GM13977 (cell line): ENCODE measurements at places on chromosomes 2 and 18.

DNA sequence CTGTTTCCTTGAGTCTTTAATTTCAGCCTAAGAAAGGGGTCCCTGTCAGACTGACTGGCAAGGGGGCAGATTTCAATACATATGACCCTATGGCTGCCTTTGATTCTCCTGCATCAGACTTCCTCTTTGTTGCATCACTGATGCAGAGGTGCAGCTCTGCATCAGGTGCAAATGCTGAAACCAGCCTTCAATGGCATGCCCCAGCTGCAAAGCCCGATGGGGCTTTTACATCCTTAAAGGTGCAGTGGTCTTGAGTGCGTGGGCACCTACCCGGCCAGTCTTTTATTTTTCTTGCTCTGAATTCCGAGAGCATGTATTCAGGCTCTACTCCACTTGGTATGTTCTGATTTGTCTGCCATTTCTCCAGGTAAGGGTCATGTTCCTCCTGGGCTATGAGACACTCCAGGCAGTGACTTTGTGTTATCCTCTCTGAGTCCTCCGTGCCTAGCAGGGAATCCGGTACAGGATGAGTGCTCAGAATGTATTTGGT lies 169.5 kb downstream of the MYCN start:
- DNase-seq = no peak

GRCh38 chr2:156909983-156910382 lies 347.5 kb upstream of the GALNT5 start:
- DNase-seq = no peak

- DNase-seq = peak; percentile 25
These were observed 26.8 kb downstream of the SERPINB4 start for GRCh38 chr18:63617049-63617914.

DNA sequence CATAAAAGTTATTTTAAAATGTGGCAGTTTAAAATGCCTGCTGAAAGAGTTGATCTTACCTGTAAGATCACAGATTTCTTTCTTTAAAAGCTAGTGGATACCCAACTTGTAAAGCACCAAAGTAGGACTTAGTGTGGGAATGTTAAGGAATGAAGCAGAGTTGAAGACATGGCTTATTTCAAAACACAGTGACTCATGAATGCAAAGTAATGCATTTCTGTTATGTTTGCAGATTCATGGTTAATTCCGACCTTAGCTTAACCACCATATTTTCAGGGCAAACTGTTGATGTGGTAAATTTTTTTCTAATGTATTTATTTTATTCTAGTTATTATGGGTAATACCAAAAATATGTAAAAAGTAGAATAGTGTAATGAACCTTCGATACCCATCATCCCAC lies 206.8 kb upstream of the FOSL2 start:
- DNase-seq = no peak

- no peak for DNase-seq
These were observed 44.9 kb upstream of the TTC39C start for GRCh38 chr18:23969664-23970063.

- no peak for DNase-seq
These were observed 131.0 kb downstream of the ALPK2 start for GRCh38 chr18:58497845-58498244.

DNA sequence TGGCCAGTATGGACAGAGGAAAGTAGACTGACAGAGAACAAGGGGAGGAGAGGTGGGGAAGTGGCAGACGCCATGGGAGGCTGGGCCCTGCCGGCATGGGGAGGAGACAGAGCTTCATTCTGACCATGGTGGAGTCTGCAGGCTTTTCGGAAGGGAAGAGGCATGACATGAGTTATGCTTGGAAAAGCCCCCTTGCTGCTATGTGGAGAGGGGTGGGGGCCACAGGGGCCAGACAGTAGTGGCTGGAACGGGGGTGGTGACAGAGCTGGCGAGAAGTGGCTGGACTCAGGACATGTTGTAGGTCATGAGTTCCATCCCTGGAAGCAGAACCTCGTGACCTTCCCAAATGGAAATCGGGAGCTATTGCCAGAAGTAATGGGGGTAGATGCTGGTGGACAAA lies 66.7 kb upstream of the DAPL1 start:
- no peak for DNase-seq

DNA sequence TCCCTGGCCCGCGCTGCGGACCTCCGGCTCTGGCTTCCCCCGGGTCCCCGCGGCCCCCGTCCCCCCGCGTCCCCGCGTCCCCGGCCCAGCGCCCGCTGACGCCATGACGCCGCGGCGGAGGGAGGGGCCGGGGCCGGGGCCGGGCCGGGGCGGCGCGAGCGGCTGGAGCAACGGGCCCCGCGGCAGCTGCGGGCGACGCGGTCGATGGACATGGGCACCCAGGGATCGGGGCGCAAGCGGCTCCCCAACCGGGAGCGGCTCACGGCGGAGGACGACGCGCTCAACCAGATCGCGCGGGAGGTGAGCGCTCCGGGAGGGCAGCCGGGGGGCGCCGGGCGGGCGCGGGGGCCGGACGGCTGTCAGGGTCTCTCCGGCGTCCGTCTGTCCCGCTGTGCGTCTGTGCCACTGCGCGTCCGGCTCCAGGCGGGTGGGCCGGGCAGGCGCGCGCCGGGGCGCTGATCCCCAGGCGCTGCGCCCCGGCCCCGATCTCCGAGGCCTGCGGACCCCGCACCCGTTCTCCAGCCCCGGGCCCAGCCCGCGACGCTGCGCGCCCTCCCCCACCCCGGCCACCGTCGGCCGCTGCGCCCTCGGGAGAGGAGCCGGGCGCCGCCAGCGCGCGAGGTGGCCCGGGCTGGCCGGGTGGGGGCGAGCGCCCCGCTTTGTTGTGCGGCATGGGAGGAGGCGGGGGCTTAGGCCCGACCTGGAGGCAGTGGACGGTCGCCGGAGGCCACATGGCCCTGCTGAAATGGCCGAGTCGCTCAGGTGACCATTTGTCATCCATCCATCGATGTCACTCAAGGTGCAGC lies at the start of gene LRRFIP1:
LRRFIP1 (plus strand) TSS at position 147 of the 806 bp plus-strand sequence; CDS start at position 205, 58 bp downstream.
- peak; percentile 58 for DNase-seq

GRCh38 chr2:240252191-240252871 lies 111.9 kb upstream of the OTOS start:
- DNase-seq = no peak

DNA sequence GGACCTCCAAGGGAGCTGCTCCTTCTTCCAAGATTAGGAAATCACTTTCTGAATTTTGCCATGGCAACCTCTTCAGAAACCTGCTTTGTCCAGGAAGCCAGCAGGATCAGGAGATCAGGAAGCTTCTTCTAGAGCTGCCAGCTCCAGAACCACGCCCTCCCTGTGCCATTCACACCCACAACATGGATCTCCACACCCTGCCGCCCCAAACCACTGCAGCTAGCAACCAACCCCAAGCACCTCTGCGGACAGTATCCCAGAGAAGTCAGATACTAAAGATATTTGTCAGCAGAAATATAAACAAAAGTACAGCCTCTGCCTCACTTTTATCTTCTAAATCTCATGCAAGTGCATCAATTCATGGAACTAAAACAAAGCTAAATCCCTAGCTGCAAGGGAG lies 106.4 kb downstream of the VIT start:
- DNase-seq = no peak

DNA sequence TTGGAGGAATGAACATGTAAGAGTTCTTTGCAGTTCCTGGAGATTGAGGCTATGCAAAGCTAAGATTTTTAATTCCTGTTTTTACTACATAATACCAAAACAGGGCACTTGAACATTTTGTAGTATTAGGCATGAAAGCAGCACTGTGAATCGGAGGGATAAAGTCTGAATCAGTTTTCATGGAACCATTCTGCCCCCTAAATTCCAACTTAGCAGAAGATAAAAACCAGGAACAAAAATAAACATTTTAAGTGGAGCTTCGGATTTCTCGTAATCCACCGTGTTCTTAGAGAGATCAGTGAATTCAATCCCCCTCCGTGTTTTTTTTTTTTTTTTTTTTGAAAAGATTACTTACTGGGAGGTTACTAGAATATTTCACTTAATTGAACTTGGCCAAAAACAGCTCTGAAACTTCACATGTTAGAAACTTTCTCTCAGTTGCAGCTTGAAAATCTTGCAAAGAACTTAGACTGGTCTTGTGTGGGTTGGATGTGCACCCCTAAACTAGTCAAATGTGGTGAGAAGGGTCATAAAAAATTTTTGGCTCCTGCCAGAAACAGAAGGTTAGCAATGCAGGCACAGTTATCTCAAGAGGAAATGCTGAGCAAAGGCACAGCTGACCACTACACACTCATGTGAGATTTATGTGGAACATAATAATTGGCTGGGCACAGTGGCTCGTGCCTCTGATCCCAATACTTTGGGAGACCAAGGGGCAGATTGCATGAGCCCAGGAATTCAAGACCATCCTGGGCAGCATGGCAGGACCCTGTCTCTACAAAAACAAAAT lies 145.4 kb upstream of the RNF152 start:
- no peak for DNase-seq

GRCh38 chr2:62501069-62501468 lies 4.9 kb downstream of the TMEM17 start:
- DNase-seq = no peak

DNA sequence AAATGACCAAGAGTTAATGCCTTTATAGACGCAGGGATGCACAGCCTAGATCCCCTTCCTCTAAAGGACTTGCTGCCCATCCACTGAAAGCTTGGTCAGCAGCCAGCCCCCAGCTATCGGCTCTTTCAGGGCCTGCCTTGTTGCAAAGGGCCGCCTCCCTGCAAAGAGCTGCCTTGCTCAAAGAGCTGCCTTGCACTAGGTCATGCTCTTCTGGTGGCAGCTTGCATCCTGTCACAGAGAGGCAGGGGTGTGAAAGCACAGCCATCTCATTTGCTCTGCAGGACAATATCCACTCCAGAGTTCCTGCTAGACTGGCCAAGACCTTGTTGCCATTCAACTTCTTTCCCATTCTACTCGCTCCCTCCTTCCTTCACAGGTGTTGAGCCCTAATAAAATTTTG lies 137.1 kb downstream of the MCFD2 start:
- DNase-seq = no peak

DNA sequence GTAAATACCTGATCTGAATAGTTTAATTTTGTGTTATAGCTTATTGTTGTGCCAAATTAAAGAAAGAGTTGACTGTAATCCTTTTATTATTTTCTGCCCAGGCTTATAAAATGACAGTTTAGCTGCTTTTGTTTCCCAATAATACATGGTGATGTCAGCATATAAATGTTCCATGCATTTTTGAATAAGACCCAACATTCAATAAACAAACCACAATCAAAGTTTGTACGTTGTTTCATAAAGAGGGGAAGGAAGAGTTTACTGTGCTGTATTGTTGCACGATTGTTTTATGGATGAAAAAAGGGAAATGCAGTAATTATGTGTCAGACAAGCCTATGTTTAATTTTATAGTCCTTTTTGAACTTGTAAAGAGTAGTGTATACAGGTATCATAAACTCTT lies 177.2 kb upstream of the SCN7A start:
- DNase-seq = no peak

DNA sequence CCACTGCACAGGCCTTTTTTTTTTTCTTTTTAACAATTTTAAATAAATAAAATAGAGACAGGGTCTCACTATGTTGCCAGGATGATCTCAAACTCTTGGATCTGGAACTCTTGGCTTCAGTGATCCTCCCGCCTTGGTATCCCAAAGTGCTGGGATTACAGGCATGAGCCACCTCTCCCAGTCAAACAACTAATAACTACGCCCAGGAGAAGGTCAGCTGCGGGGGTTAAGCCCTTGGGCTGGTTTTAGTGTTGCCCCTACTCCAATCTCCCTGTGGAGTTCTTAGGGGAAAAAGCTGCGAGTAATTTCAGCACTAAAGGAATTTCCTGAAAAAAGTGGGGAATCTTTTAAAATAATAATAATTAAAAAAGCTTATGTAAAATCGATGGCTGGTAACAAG lies 96.4 kb upstream of the XPO1 start:
- DNase-seq = no peak

GRCh38 chr2:220682616-220683015 lies 889.5 kb downstream of the EPHA4 start:
- DNase-seq = no peak

- DNase-seq = no peak
These were observed 119.8 kb downstream of the NRP2 start for GRCh38 chr2:205802065-205802464.

GRCh38 chr2:156380117-156380645 lies 47.7 kb upstream of the NR4A2 start:
- DNase-seq = peak; percentile 26

DNA sequence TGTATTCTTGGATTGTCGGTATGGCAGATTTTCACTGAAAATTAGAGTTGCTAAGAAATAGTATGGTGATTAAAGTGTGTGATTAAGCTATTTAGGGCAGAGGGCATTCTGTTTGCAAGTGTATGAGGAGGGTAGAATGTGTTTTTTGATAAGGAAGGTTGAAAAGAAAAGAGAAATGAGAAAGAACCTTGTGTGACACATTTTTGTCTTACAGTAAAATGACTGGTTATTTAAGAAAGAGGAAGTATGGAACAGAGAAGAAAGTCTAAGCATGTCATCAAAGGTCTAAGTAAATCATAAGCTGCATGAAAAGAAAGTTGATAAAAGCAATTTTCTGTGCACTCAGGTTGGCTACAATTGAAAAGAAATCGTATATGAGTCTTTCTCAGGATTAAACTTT lies 5.2 kb upstream of the RSAD2 start:
- DNase-seq = no peak

GRCh38 chr2:74778381-74779264 lies 55.3 kb upstream of the HK2 start:
- DNase-seq = no peak

DNA sequence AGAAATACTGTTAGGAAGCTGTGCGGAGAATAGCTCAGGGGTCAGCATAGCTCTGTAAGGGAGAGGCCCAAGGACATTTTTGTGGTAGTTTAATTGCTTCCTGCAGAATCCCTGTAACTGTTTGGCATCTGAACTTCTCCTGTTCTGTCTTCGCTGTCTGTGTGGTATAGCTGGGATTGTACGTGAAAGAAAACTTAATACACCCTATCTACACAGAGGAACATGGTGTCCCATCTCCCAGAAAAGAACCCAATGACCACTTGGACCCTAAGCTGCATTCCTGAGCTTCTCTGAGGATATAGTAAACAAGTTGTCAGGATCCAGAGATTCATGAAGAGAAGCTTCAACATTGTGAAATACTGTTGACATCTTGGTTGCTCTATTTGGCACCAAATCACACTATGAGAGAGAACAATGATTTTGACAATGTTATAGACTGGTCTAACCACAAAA lies 81.3 kb downstream of the CDC42EP3 start:
- DNase-seq = no peak

DNA sequence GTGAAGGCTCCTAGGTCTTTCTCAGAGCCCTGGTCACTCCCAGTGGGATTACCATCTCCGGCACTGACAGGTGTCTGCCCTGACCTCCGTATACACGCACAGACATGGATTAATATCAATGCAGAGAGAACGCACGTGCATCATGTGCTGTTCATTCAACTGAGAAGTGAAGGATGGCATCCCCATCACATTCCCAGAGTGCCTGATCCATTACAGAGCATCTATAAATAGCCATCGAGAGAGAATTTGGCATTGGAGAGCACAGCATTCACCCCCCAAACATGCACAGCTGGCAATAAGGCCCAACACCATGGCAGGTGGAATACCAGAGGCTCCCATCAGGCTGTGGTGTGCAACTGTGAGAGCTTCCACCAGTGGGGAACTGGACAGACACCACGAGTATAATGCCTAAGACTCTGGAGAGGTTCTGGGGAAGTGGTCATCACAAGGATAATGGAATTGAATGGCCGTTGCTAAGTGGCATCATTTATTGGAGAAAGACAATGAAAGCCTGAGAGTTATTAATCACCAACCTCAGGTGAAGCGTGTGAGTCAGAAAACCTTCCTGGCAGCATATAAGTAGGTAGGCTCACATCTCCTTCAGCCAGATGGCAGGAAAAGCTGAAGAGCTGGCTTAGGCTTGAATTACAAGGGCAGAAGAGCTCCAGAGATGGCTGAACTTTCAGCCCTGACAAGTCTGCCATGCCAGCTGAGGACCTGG lies 244.5 kb upstream of the ID2 start:
- DNase-seq = no peak
